NCI-H1417 treated with DMSO at 0.1 percent for 48 hours (cell line): ENCODE measurements at places on chromosomes 6 and 20.
A peak's percentile ranks its signal among the peaks of the same experiment; 100 is the strongest.

DNA sequence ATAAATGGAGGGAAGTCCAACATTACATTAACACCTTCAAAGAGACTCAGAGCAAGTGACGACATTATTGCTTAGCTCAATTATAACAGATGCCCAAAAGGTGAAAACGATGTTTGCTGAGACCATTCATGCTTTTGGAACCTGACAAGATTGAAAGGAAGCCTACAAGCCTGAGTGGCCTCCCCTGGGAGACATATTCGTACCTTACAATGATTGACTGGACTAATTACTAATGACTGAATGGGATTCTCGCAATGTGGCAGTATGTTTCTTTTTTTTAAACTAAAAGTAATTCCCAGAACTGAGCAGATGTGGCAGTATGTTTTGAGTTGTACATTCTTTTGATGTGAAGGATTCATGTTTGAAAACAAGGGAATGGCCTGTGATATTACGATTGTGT is 49.9 kb downstream of the VEGFA start:
- no peak for DNase-seq

GRCh38 chr20:24465730-24466129 is 3.7 kb upstream of the SYNDIG1 start:
- DNase-seq: no peak

DNA sequence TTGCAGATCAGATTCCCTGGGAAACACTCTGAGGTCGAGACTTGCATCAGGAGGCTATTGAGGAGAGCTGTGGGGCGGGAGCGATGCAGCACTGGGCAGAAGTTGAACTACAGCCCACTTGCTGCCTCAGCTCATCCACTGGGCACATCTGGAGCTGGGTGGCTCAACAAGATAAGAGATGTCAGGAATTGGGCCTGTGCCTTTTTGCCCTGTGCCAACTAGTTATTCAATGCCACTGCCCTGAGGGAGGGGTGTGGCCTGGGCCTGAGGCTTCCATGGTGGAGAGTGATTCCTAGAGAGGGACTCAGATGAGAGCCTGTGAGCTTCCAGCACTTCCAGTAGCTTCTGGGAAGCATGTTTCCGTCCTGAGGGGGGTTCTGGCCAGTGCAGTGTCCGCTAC is 32.7 kb downstream of the BRPF3 start:
- DNase-seq: no peak

- DNase-seq: no peak
Observed at GRCh38 chr20:44901974-44902373, 7.9 kb upstream of the PABPC1L start.

DNA sequence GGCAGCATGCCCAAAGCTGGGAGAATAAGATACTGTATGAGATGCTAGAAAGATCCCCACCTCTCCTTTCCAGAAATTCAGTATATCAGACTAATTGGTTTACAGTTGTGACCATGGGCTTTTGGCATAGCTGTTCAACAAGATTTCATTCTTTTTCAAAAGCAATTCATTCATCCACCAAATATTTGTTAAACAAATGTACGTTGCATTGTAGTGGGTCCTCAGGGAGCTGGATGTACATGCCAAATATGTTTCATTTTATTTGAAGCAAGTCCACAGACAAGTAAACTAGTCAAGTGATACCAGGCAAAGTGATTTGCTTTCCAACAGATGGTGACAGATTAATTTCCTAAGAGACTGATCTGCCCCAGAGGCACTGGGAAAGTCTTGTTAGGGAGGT is 85.8 kb upstream of the ESR1 start:
- no peak for DNase-seq

DNA sequence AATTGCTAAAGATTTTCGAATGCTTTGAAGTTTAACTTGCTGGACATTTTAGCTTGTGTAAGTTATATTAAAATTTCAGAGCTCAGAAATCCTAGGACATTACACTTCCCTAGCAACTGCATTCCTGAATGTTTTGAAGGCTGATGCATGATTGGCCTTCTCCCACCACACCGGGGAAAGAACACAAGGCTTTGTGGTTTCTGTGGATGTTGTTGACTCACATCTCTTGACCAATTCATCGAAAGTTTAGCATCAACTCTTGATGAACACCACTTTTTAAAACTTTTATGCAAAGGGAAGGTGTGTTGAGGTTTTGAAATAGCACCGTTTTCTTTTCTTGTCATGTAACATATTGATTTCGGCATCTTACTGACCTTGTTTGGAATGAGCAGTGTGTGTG is 81.1 kb downstream of the RIMS1 start:
- DNase-seq: no peak

DNA sequence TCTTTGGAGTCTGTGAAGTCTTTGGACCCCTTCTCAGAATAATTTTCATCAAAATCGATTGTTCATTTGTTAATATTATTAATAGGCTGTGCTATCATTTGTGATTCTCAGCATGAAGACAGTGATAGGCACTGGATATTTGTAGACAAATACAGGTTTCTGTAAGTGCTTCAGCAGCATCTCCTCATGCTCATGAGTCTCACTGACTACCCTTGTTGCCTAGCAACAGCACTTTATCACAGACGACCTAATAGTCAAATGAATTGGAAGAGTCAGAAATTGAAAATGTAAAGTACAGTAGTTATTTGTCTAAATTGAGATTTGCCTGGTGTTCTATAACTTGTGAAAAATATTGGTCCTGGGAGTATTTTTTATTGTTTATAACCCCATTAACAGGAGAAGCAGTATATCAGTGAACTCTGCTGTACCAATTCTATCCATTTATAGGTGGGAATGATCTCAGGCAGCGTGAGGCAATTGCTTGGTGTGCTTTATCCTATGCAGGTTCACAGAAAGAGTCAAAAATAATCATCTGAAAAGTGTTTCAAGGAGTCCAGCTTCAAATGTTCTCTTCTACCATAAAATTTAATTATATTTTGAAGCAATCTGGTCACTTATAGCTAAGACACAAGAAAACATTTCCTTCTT is 684.6 kb downstream of the RFPL4B start:
- no peak for DNase-seq

DNA sequence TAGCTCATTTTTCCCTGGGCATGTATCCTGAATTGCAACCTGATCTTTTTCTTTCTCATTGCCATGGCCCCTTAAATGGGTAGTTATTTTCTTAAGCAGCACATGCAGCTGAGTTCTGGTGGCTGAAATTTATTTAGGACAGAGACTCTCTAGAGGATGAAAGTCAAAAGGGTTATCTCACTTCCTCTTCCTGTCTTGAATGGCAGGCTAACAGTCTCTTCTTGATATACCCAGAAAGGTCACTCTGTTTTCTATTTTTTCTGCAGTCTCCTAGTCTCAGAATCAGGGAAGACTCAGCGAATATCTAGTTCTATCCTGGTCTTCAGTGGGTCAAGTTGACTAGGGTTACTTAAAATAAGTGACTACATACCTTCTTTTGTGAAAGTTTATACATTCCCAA is 243.3 kb downstream of the EPHA7 start:
- DNase-seq: no peak

GRCh38 chr6:15621203-15622044 is 41.4 kb downstream of the DTNBP1 start:
- no peak for DNase-seq

DNA sequence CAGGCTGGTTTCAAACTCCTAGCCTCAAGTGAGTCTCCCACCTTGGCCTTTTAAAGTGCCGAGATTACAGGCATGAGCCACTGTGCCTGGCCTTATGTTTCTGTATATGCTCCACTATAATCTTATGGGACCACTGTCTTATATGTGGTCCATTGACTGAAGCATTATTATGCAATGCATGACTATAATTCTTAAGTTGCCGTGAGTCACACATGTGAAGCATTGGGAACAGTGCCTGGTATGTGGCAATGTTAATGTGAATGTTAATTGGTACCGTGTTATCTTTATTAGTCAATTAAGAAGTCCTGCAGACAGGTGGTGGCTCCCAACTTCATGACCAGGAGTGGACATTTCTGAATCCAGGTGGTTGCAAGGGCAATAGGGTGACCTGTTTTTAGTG is 14.7 kb upstream of the ASXL1 start:
- no peak for DNase-seq

GRCh38 chr6:40336940-40337760 is 250.0 kb downstream of the LRFN2 start:
- DNase-seq: no peak

GRCh38 chr6:149160943-149161342 is 156.6 kb upstream of the TAB2 start:
- no peak for DNase-seq

DNA sequence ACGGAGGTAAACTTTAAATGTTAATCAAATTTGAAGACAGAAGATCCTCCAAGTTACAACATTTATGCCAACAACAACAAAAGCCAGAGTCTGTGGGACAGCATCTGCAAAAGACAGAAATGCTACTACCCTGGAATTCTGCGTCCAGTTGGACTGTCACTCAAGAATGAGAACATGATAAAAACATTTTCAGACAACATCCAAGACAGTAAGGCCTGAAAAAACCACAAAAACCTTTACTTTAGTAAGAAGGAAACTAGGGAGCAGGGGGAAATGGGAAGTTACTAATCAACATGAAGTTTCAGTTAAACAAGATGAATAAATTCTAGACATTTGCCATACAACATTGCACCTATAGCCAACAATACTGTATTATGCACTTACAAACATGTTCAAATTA is 77.6 kb downstream of the MLIP start:
- DNase-seq: no peak

GRCh38 chr6:5155906-5156305 is 70.8 kb downstream of the PPP1R3G start:
- DNase-seq: no peak

DNA sequence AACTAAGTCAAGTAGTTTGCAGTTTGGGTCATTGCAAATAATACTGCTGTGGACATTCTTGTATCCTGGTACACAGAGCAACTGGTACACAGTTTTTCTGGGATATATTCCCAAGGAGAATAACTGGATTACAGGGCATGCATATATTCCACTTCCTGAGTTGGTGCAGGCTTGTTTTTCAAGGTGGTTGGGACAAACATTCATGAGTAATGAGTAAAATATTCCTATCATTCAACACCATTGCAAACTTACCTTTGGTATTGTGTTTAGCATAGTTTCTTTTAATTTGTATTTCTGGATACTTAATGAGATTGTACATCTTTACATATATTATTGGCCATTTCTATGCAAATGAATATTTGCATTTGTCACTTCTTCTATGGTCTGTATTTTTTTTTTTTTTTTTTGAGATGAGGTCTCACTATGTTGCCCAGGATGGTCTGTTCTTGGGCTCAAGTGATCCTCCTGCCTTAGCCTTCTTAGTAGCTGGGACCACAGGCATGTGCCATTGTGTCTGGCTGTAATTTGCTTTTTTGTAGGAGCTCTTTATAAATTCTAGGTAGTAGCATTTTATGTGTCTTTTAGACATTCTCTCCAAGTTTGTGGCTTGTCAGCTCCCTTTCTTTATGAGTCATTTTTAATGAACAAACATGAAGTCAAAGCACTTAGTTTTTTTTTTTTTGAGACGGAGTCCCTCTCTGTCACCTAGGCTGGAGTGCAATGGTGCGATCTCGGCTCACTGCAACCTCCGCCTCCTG is 158.7 kb downstream of the SOX4 start:
- no peak for DNase-seq

DNA sequence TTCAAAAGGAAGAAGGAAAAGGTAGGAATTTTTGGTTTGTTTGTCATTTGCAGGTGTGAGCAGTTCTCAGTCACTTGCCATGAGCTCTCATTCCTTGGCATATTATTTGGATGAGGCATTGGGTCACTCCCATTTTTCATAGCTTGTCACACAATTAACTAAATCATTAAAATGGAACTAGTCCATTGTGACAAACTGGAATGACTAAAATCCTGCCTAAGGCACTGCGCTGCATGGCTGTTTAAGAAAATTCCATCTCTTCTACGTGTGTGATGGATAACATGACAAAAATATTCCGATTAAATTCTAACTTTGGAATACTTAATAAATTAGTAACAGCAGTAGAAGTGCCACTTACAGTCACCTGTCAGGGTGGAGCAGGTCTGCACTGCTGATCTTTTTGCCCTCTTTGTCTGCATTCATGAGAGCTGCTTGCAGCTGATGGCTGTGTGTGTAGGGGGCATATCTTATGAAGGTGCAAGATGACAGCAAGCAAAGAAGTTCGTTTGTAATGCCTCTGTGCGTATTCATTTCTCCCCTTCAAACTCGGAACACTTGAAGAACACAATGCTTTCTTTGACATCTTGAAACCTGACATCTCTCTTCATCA is 1292.6 kb upstream of the MAP3K7 start:
- no peak for DNase-seq

DNA sequence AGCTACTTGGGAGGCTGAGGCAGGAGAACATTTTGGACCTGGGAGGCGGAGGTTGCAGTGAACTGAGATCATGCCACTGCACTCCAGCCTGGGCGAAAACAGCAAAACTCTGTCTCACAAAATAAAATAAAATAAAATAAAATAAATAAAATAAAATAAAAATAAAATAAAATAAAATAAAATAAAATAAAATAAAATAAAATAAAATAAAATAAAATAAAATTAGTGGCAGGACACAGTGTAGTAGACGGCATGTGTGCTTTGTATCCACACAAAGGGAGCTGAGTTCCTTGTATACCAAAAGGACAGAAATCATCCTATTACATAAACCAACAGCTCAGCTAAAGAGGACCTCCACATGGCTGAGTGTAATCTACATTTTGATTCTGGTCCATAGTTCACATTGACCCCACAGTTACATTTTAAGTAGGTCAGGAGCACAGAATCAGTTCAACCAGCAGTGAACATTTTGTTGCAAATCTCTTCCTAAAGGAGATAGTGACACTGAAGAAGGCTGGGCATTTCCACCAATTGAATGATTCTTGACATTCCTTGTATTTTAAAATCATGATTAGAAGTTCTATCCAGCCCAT is 91.7 kb upstream of the MAP7 start:
- no peak for DNase-seq

- no peak for DNase-seq
Observed at GRCh38 chr20:32062776-32063170, 10.7 kb downstream of the HCK start.

GRCh38 chr6:9659848-9660247 is 755.0 kb downstream of the TFAP2A start:
- no peak for DNase-seq

GRCh38 chr6:166046226-166046625 is 121.4 kb downstream of the TBXT start:
- no peak for DNase-seq

GRCh38 chr20:14815340-14815739 is 477.9 kb upstream of the FLRT3 start:
- DNase-seq: no peak

DNA sequence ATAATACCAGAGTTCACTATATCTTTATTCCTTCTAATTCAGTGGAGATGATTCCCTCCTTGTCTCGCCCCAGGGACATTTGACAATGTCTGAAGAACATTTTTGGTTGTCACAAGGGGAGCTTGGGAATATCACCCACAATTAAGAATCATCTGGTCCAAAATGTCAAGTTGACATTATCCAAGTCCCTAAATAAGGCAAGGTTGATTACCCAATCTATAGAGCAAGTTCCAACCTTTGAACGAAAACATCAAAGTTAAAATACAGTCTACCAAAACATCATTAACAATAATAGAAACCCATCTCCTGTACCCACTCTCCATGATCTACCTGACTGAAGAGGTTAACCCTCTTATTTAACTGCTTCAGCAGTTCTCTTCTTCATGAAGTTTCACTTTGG is 15.6 kb downstream of the DEK start:
- DNase-seq: no peak

- DNase-seq: no peak
Observed at GRCh38 chr6:56637640-56638039, 5.0 kb downstream of the DST start.

GRCh38 chr6:165245701-165246100 is 63.7 kb downstream of the C6orf118 start:
- no peak for DNase-seq

- peak; percentile 41 for DNase-seq
Observed at GRCh38 chr6:27894839-27895762, 17.1 kb downstream of the OR2B2 start.

- no peak for DNase-seq
Observed at GRCh38 chr20:208942-209566, 18.0 kb upstream of the DEFB129 start.
